ENCODE measurements at places on chromosomes 3 and 15.

GRCh38 chr3:42290966-42291714, 25.2 kb upstream of the CCK start:
- no peak for DNase-seq

DNA sequence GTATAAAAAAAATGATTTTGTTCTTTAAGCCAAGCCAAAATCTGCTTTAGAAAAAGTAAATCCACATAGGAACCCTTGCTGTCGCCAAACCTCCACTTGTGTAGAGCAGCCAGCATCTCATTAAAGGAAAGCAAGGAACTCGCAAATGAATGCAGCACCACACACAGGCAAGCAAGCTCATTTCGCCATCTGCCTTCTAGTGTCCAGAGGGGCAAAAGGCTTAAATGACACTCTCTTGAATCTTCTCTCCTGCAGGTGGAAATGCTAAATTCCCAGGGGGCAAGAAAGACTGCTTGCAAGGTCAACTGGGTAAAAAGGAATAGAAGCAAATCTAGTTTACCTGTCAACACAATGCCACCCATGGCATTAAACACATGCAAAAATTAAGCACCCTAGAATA, 2.4 kb downstream of the MB21D2 start:
- DNase-seq = no peak

DNA sequence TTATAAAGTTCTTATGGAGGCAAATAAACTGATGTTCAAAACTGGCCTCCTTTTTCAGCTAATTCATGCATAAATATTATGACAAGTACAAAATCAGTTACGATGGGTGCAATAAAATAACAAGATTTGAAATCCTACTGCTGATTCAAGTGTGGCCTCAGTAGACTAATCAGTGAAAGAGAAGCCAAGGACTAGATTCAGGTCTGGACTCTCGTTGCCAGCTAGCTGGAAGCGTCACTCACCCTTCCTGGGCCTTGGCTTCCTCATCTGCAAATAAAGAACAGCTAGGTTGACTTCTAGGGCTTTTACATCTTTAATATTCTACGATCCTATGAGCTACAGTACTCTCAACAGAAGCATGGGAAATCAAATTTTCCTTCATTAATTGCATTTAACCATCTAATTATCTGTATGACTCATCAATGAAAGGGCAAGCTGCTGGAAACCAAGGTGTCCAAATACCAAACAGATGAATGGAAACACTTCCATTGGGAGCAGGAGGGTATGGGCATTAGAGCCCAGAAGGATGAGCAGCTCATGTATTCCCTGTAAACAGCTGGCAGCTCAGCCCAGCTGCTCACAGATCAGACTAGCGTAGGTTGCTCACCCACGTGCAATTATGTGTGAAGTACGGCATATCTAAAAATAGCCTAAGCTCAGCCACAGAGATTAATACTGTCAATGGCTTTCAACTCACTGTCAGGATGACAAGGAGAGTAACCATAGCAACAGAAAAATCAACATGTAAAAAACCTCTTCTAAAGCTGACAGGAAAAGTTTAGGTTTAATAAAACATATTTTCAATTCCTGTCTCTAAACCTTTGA, 294.8 kb downstream of the PLCL2 start:
- DNase-seq = no peak

GRCh38 chr3:9649791-9650521, 651 bp downstream of the MTMR14 start:
- no peak for DNase-seq
